BJ (cell line): ENCODE measurements at places on chromosomes 4 and X.
A peak's percentile ranks its signal among the peaks of the same experiment; 100 is the strongest.

DNA sequence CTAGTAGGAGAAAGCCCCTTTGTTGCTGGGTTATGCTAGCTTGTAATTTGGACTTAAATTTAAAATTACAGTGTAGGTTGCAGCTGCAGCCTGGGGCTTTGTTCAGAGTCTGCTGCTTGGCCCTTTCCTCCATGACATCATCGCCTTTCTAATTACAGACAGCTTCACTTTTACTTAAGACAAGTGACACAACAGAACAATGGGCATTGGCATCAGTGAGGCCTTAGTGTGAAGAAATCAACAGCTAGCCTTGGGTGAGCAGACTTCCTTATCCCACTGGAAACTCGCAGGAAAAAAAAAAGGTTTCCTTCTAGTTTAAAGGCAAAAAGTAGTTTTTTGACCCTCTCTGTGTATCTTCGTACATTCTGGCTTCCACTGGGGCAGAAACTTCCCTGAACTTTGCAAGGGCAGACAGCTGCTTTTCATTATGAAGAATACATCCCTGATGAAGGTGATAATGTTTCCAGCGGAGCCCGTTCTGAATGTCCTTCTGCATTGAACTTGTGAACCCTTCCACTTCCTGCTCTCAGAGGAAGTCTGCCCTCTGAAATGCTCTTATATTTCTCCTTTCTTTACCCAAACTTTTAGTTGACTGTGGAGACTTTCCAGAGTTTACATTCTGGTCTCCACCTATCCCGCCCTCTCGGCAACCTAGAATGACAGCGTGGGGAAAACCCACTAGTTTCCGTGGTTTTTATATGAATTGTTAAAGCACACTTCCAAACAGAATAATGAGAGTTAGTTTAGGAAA is 123.2 kb upstream of the FAM9C start:
- DNase-seq = no peak

DNA sequence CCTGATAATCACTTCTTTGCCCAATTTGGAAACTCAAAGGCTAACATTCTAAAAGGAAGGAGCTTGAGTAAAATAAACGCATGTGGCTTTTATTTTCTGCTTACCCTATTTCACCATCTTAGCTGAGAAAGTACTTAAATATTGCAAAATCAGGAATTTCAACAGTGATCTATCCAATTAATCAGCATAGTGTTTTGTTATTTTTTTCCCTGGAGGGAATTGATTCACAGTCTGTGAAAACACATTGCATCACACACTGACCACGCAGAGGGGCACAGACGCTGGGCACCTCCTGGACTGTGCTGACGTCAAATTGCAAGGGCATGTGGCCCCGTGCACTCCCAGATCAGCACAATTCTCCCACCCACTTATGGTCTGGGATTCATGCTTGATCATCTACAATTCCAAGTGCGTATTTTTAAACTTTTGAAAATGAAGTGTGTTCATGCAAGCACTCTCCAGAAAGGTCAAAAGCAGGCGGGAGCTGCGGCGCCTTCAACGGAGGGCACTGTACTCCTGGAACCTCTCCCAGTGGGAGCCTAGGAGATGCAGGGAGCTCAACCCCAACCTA is 320.6 kb upstream of the PPARGC1A start:
- peak; percentile 77 for DNase-seq

- no peak for DNase-seq
Measured at GRCh38 chr4:7062816-7063215, 5.0 kb downstream of the GRPEL1 start.

DNA sequence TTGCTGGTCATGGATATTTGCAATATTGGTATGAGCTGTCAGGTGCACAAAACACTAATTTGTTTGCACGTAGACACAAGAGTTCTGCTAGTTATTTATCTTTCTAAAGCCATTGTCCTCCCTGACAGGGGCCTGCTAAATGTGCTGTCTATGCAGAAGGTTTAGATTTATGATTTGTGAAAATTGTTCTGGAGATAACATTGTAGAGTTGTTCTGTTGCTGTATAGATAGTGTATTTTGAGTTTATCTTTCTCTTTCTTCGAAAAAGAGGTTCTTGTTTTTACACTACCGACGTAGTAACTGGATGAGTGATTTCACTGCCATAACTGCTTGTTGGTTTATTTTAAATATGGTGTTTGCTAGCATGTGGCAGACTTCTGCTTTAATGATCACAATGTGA is 28.5 kb upstream of the FGG start:
- DNase-seq = no peak

- DNase-seq = no peak
Measured at GRCh38 chr4:94356444-94356843, 13.8 kb upstream of the HPGDS start.

- DNase-seq = no peak
Measured at GRCh38 chr4:77872723-77873445, 10.3 kb downstream of the MRPL1 start.

DNA sequence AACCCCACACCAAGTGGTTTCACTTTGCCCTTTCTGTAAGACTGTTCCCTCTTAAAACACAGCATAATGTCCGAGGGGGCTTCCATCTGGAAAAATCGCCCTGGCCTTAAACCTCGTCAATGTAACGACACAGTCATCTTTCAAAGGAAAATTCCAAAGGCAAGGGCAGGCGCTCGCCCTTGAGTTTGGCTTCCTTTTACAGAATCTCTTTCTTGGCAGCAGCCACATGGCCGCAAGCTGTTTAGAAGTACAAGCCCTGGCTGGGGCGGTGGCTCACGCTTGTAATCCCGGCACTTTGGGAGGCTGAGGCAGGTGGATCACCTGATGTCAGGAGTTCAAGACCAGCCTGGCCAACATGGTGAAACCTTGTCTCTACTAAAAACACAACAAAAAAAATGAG is 27.1 kb upstream of the GRPEL1 start:
- no peak for DNase-seq

- no peak for DNase-seq
Measured at GRCh38 chrX:101303790-101304189, 12.7 kb upstream of the TAF7L start.

DNA sequence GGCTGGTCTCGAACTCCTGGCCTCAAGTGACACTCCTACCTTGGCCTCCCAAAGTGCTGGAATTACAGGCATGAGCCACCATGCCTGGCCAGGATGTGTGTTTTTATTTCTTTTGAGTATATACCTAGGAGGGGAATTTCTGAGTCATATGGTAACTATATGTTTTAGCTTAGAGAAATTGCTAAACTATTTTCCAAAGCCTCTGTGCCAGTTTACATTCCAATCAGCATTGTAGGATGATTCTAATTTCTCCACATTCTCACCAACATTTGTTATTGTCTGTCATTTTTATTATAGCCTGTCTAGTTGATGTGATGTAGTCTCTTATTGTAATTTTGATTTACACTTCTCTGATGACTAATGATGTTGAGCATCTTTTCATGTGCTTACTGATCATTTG is 1576.0 kb downstream of the RPA4 start:
- DNase-seq = no peak

DNA sequence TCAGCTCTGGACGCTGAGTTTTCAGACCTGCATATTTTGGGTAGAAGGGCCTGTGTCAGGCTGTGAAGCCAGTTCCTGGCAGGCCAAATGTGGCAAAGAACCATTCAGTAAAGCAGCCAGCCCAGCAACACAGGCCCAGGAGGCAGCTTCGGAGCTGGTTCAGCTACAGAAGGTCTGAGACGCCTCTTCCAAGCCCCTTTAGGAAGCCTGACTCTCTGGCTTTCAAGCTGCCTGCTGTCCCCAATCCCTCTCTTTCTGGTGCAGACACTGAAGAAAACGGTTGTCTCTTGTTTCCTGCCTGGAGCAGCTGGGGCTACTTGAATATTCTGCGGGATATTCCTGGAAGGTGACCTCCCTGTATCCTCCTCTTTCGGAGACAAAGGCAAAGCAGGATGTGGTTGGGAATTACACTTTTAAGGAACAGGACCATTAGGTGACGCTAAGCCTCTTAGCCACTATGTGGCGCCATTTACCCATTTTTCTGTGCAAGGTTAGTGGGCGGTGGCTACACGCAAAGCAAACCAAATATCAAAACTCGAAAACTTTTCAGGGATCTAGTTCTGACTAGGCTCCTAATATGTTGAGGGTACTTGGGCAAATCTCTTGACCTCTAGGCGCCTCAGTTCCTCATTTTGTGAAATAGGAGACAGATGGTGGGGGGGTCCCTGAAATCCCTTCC is 47.2 kb upstream of the LAS1L start:
- DNase-seq = no peak

DNA sequence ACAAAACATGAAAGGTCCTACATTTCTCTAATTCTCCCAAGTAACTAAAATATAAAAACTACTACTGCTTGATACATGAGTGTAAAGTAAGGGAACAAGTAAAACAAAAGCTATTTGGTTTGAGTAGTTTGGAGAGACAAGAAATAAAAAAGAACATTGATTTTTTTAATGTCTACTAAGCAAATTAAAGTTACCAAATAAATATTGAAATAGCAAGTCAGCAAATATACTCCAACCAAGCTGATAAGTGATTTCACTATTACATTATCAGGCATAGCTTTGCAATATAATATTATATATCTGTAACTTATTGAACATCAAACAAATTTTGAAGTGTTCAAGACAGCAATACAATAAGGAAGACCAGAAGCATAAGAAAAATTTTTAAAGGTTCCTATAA is 60.3 kb downstream of the LCORL start:
- DNase-seq = no peak

DNA sequence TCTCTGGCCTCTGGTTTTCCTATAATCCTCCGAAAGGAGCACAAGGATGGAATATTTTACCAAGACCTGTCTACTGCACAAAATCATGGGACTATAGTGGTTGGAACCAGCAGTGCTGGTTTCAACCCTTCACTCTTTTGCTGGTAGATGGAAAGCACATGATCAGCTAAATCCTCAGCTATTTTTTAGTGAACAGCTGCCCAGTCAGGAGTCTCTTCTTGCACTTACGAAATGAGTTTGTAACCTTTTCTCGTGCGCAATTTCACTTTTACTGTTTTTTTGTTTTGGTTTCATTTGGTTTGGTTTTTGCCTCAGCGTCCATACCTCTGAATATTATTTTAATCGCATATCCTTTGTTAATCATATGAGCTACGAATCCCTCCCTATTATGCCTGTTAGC is 418.5 kb upstream of the CPEB2 start:
- DNase-seq = no peak

DNA sequence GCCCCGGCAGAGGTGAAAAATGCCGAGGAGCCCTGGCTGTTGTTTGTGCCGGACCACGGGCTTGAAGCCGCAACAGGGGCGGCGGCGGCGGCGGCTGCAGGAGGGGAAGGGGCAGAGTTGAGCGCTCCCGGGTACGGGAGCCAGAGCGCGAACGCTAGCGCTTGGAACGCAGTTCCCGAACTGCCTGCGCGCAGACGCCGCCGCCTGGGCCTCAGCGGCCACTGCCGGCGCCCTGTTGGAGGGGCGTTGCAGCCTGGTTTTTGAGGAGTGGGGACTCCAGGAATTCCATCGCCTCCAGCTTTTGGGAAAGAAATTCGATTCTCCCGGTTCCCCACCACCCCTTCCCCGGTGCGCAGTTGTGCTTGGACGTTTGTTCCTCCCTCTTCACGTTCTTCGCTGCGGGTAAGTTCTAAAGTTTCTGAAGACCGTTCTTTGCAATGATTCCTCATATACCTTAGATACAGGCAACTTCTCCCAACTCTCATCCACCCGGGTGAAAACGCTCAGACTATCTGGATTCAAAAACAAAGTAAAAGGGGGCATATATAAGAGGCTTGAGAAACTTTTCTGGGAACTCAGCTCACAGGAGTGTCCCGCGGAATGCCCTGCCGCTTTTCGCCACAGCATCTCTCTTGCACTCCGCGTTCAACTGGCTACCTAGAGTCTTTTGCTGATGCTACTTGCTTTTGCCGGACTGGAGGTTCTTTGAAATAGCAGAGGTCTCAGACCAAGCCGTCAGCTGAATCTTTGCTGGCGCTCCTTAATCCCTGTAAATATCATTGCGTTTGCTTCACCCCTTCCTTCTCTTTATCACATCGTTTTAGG is 1.0 kb downstream of the FAT4 start:
- no peak for DNase-seq

DNA sequence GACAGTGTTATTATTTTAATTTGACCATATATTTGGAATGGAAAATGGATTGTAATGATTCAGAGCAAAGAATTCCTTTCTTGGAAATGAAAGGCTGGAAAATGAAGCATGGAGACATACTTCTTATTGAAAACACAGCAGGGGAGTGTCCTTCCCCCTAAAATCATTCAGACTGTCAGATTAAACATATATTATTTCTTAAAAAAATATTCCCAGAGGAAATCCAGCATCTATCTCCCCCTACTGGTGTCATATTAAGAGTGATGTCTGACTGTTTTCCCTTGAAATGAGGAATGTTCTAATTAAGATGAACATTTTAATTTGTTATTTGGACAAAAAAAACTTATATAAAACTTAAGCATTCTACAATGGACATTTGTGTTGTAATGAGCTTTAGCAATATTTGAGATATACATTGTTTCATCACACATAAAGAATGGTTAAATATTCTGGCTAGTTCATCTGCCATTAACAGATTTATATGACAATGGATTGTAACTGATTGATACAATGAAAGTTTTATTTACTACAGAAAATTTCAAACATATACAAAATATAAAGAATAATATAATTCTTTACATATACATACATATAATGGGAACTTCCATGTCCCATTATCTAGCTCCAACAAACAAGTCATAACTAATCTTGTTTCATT is 264.6 kb downstream of the SPRY1 start:
- no peak for DNase-seq

- no peak for DNase-seq
Measured at GRCh38 chrX:105752338-105752956, 69.9 kb upstream of the NRK start.
